Activated CD4-positive, alpha-beta T cell treated with anti-CD3 and anti-CD28 coated beads for 36 hours (primary cell): ENCODE measurements at places on chromosomes 3 and 15. TPM values are rescaled to one million over a fixed set of nuclear protein-coding genes. Genes with fewer than 3 reads are reported as not detected.
A peak's percentile ranks its signal among the peaks of the same experiment; 100 is the strongest.

The VPS13C gene
- total RNA-seq: 47.2 TPM

The ZPLD1 gene
- not detected for total RNA-seq

GRCh38 chr3:121839962-121840361 is 5.0 kb downstream of the EAF2 start:
- peaks cover 13% of the 10 kb centered on the region for H3K4me1 ChIP-seq
- DNase-seq: no peak
- H3K4me3 ChIP-seq: no peak overlapping the region
- no peak overlapping the region for H3K27ac ChIP-seq
- no peaks in the 10 kb centered on the region for H3K36me3 ChIP-seq

DNA sequence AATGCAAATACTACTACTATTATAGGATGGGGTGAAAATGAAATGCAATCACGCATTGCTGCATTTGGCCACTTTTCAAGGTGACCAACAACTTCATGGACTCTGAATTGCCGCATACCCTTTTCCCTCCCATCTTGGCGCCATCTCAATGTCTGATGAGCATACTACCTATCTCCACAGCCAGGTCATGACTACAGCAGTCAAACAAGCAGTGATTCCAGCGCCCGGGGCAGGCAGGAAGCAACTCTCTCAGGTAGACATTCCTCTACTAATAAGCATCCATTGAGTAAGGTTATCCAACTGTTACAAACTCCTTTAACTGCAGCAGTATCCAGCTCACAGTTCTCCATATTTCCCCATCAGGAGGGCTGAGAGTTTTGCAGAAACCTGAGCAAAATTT is 155.4 kb downstream of the ADAMTS17 start:
- H3K36me3 ChIP-seq: no peaks in the 10 kb centered on the region
- H3K4me3 ChIP-seq: no peak overlapping the region
- H3K27me3 ChIP-seq: no peaks in the 10 kb centered on the region
- H3K4me1 ChIP-seq: no peaks in the 10 kb centered on the region

The GRK7 gene
- not detected for total RNA-seq

The SAMMSON gene
- not detected for total RNA-seq

GRCh38 chr3:100984308-100984707 is 8.9 kb downstream of the ABI3BP start:
- no peak overlapping the region for H3K27ac ChIP-seq
- no peak overlapping the region for H3K4me3 ChIP-seq
- no peaks in the 10 kb centered on the region for H3K4me1 ChIP-seq
- H3K27me3 ChIP-seq: peaks cover 9% of the 10 kb centered on the region
- DNase-seq: no peak

DNA sequence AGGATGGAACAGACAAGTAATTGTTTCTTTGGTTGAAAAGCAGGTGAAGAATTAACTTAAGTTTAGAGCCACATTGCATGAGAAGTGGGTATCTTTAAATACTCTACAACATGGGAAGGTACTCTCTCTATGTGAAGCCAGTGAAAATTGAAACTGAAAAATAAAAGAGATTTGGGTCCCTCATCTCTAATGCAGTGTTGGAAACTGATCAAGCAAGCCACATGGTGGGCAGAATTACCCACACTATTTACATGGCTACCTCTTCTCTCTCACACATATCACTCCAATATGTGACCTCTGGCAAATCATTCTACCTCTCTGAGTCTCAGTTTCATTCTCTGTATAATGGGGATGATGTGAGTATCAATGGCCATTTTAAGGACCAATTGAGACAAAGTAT is 339.0 kb downstream of the IL5RA start:
- no peaks in the 10 kb centered on the region for H3K36me3 ChIP-seq
- no peak overlapping the region for H3K4me3 ChIP-seq
- no peaks in the 10 kb centered on the region for H3K4me1 ChIP-seq
- H3K27ac ChIP-seq: no peak overlapping the region
- peaks cover 3% of the 10 kb centered on the region for H3K27me3 ChIP-seq

The CSPG4 gene
- not detected for total RNA-seq

GRCh38 chr15:45646220-45646619 is 11.4 kb downstream of the SQOR start:
- DNase-seq: peak; percentile 24
- no peak overlapping the region for H3K27ac ChIP-seq
- peaks cover 73% of the 10 kb centered on the region for H3K4me1 ChIP-seq
- H3K36me3 ChIP-seq: peaks cover 31% of the 10 kb centered on the region
